Umbilical cord (tissue), 2 donors: ENCODE measurements at places on chromosomes 13 and 19.

- DNase-seq: peak; percentile 90
Measured at GRCh38 chr19:50427997-50428425, 4.7 kb upstream of the MYBPC2 start.

GRCh38 chr13:60165391-60166099 lies 1.8 kb upstream of the DIAPH3 start:
- peak; percentile 86 for DNase-seq

DNA sequence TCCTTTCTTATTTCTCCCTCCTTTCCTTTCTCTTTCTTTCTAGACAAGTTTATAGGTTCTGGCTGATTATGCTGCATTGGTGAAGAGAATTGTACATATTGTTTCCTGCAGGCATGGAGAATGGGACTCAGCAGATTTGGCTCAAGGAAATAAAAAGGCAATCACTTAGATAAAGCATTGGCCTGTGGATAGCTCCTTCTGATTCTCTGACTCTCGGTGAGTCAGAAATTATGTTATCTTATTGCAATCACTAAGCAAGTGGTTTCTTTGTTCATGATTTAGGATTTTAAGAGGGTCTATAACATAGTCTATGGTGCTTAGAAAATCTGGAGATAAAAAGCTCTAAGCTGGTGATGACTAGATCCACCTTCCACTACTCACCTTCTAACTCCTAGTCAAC lies 54.0 kb upstream of the POSTN start:
- DNase-seq: no peak

DNA sequence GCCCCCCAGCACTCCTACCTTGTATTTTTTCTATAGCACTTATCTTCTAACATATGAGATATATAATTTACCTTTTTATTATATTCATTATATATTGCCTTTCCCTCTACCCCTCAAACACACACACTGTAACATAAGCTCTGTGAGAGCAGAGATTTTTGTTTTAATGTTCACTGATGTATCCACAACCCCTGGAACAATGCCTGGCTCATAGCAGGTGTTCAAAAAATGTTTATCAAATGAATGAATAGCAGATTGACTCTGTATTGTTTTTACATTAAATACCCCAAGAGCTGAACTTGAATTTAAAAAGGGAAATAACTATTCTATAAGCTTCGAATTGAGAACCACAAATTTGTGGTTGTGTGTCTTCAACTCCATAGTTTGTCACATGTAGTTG lies 11.0 kb downstream of the POLR1D start:
- DNase-seq: no peak

DNA sequence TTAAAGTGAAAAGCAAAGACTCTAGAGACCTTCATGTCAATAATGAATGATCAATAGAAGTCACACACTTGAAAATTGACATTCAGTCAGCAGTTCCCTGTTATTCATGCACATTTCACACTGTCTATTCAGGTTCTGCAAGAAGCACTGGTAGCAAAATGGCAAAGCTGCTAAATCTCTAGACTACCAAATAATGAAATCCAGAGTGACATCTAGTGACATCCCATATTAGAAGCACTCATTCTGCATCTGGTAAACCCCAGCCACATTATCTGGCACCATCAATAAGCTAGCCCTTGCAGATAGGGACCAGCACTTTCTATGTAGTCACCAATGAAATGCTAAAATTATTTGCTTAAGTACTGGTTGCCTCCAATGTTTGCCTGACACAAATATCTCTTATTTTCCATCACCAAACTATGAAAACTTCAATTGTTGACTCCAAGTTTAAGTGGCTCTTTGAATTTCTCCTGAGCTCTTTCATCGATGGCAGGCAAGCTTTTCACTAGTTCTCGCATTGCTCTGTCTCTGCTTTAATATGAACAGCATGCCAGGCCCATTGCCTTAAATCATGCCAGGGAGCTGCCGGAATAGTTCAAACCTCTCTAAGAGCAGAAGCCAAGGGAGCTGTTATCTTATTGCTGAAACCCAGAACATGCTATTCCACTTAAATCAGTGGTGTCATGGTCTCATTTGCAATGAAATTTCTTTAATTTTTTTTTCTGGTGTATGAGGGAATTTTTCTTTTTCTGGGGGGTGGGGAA lies 409.9 kb downstream of the MZT1 start:
- DNase-seq: peak; percentile 12

DNA sequence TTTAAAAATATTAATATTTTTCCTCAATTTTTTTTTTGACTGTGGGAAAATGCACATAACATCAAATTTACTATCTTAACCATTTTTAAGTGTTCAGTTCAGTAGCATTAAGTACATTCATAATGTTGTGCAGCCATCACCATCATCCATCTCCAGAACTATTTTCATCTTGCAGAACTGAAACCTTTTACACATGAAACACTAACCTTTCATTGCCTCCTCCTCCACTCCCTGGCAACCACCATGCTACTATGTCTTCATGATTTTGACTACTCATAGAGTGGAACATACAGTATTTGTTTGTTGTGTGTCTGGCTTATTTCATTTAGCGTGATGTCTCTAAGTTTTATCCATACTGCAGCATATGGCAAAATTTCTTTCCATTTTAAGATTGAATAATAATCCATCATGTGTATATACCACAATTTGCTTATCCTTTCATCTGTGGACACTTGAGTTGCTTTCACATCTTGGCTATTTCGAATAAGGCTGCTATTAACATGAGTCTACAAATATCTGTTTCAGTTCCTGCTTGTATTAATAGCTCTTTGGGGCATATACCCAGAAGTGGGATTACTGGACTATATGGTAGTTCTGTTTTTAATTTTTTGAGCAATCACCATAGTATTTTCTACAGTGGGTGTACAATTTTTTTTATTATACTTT lies 376.4 kb downstream of the MTUS2 start:
- DNase-seq: no peak

DNA sequence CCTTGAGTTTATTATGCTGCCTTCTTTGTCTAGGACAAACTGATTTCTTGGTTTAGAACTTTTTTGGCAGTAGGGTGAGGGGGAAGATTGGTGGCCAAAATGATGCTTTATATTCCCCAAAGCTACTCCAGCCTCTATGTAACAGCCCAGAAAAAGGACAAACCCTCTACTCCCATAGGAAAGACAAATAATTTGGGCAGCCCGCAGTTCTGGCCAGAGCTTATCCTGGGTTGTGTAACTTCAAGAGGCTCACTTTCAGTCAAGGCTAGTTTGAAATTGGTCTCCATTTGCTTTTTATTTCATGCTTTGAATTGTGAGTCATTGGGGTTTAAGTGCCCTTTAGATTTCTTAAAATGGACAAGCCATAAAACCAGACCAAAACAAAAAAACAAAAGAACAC lies 142.3 kb downstream of the OLFM4 start:
- no peak for DNase-seq

GRCh38 chr19:45138303-45138751 lies 22.5 kb downstream of the NKPD1 start:
- DNase-seq: no peak

GRCh38 chr19:3839941-3840340 lies 28.9 kb downstream of the ZFR2 start:
- DNase-seq: no peak

DNA sequence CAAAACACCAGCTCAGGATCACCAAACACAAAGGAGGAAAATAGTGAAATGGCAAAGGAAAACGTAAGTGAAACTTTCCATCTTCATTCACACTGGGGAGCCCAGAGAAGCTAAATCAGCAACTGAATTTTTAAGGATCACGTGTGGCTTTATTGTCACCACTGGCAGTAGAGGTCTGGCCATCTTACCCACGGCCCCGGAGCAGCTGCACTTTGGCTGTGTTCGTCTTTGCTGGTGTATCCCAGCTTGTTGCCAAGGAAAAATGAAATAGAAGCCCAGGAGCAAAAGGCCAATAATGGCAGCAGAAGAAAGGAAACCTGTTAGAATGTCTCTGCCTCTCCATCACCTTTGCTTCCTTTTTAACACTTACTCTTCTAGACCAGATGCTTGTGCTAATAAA lies 274.7 kb downstream of the FOXO1 start:
- DNase-seq: no peak

DNA sequence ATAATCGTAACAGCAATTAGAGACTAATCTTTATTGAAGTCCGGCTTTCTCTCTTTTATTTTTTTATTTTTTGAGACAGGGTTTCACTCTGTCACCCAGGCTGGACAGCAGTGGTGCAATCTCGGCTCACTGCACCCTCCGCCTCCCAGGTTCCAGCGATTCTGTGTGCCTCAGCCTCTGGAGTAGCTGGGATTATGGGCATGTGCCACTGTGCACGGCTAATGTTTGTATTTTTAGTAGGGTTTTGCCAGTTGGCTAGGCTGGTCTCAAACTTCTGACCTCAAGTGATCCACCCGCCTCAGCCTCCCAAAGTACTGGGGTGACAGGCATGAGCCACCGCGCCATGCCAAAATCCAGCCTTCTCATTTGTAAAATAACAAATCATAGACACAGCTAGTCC lies 3.7 kb downstream of the APOC2 start:
- DNase-seq: no peak

DNA sequence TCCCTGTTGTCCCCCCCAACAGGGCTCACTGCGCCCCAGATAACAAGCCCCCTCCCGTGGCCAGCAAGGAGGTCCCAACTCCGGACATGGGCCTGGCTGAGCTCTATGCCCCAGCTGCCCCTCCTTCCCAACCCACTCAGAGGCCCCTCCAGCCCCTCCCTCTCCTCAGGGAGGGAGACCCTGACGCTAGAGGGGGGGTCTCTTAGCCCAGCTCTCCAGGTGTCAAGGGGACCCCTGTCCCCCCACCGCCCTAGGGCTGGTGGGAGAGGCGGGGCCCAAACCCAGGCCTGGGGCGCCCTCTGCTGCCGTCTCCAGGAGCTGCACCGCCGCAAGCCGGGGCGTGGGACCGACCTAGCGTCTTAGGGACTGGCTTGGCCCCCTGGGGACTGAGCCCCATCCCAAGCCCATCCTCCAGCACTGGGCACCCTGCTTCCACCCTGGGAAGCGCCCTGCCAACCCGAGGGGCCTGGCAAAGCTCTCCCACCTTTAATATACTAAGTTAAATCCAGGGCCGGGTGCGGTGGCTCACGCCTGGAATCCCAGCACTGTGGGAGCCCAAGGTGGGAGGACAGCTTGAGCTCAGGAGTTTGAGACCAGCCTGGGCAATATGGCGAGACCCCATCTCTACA lies 1.4 kb downstream of the GRIN3B start:
- DNase-seq: no peak

- DNase-seq: no peak
Measured at GRCh38 chr19:5038631-5039271, 69.8 kb downstream of the KDM4B start.

DNA sequence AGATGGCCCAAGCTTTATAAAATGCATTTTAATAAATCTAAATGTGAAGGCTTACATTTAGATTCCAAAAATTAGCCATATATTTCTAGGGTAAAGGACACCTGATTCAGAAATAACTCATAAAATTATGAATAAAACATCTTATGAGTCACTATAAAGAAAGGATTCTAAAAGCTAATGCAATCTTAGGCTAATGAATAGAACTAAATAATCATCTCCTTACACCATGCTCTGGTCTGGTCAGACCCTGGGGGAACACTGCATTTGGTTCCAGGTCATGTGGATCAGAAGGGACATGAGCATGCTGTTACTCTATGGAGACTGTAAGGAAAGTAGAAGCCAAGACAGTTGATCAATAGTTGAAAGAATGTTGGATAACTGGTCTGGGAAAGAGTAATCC lies 370.4 kb downstream of the NDFIP2 start:
- no peak for DNase-seq

- no peak for DNase-seq
Measured at GRCh38 chr13:102702965-102703725, 8.3 kb upstream of the METTL21C start.

DNA sequence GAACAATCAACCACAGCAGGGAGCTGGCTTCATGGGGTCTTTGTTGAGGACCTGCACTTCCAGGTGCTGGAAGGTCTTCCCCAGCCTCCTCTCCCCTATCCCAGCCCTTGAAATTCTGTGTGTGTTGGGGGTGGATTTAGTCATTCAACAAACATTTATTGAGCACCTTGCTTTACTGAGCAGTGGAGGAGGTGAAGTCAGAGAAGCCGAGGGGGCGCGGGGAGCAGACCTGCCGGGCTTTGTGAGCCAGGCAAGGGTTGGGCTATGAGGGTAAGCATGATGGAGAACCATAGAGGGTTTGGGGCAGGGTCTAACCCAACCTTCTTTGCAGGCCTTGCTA lies 3.5 kb upstream of the C19orf85 start:
- DNase-seq: no peak

DNA sequence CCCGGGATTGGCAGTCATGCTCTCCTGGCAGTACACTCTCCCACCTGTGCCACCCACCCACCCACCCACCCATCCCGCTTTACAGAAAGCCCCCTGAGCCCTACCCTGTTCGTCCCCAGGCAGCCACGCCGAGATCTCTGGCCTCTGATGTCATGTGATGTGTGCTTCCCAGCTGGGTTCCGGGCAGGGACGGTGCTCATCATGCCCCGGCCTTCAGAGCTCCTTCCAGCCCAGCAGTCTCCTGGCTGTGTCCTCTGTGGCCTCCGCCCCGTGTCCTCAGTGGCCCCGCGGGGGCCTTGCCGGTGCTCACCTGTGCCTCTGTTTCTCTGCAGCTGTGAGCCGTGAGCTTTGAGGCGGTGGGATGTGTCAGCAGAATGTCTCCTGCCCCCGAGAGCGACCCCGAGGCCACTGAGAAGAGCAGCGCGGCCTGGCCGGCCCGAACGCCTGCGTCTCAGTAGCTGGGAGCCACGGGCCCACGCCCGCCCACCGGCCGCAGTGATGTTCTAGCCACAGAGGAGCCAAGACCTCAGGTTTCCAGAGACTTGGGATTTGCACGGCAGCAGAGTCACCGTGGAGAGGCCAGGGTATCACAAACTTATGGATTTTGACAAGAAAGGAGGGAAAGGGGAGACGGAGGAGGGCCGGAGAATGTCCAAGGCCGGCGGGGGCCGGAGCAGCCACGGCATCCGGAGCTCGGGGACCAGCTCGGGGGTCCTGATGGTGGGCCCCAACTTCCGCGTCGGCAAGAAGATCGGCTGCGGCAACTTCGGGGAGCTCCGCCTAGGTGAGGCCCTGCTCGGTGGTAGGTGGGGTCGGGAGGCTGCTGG lies 28.4 kb downstream of the CSNK1G2 start:
- no peak for DNase-seq

GRCh38 chr13:72384879-72385278 lies 342.6 kb downstream of the MZT1 start:
- no peak for DNase-seq

- DNase-seq: no peak
Measured at GRCh38 chr13:33103457-33103856, 87.2 kb downstream of the KL start.

- DNase-seq: no peak
Measured at GRCh38 chr19:42511340-42511739, 16.9 kb downstream of the CEACAM1 start.

- DNase-seq: peak; percentile 61
Measured at GRCh38 chr13:23609874-23610576, 39.8 kb downstream of the TNFRSF19 start.
